ENCODE measurements at places on chromosomes 11 and 22.

GRCh38 chr11:133678191-133678590 lies 145.9 kb upstream of the OPCML start:
- DNase-seq, result no peak

GRCh38 chr11:103358251-103358650 lies 249.0 kb downstream of the DYNC2H1 start:
- DNase-seq, result no peak

DNA sequence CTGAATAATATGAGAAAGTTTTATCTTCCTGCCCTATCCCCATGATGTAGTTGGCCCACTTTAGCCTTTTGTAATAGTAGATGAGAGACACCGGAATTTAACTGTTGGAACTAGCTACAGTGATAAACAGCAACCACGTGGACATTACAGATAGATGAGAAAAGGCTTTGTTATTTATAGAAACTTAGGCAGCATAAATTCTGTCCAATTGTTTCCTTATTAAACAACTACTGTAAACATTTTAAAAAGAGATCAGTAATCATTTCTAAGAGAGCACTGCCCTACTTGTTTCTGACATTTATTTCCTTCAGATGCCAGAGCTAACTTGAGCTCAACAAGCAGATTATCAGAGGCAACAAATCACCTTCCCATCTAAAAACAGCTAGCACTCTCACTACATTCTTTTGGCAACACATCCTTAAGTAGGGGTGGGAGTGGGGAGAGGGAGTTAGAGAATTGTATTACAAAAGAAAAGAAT lies 63.1 kb downstream of the SOX6 start:
- no peak for DNase-seq

DNA sequence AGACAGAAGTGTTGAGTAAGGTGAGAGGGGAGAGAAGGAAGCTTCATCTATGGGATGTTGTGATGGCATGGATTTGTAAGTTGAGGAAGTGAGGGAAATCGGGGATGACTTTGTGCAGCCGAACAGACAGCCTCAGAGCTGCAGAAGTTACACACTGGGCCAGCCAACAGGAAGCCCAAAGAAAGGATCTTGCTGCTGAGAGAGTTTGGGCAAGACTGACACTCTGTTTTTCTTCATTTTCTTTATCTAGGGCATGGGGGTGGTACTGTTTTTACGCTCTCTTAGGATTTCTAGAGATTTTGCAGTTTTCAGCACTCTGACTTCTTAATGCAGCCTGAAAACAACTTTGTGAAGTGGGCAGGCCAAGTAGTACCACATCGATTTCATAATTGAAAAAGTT lies 509.9 kb upstream of the TENM4 start:
- no peak for DNase-seq

DNA sequence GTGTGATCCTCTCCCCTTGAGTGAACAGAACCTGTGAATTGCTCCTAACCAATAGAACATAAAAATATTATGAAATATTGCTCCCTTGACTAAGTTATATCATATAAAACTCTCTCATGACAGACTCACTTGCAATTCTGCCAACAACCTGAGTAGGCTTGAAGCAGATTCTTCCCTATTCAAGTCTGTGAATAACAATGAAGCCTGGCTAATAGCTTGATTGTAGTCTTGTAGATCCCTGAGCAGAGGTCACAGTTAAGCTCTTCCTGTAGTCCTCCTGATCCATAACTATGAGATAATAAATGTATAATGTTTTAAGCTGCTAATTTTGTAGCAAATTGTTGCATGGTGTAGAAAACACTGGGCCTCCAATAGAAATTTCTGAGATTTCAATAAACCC lies 540.1 kb upstream of the TENM4 start:
- no peak for DNase-seq

GRCh38 chr11:61814247-61814957 lies 2.4 kb downstream of the FADS1 start:
- DNase-seq, result no peak

- DNase-seq, result no peak
Measured at GRCh38 chr11:117825538-117826189, 1.1 kb upstream of the FXYD2 start.

DNA sequence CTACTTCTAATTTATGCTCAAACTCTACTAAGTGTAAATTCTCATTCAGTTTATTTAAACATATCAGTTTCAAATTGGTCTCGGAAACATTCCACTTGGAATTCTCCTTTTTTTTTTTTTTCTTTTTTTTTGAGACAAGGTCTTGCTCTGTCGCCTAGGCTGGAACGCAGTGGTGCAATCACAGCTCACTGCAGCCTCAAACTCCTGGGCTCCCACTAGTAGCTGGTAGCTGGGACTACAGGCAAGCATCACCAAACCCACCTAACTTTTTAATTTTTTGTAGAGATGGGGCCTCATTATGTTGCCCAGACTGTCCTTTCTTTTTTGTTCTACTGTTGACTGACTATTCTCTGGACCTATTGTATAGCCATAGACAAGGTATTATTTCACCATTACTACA lies 33.3 kb upstream of the CCDC81 start:
- no peak for DNase-seq

DNA sequence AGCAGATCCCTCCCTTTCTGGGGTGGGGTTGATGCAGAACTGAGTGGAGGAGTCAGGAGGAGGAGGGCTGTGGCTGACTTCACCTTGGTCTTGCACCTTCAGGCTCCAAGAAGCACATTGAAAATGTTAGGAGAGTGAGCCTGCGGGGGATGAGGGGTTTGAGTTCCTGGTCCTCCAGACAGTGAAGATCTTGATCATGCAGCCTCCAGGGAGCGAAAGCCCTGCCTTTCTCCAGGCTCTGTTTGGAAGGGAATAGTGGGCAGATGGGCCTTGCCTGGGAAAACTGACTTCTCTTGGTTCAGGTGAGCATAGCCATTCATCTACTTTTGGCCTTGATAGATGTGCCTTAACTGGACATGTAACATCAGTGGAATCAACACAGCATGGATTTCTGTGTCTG lies 267.6 kb upstream of the B3GAT1 start:
- no peak for DNase-seq

DNA sequence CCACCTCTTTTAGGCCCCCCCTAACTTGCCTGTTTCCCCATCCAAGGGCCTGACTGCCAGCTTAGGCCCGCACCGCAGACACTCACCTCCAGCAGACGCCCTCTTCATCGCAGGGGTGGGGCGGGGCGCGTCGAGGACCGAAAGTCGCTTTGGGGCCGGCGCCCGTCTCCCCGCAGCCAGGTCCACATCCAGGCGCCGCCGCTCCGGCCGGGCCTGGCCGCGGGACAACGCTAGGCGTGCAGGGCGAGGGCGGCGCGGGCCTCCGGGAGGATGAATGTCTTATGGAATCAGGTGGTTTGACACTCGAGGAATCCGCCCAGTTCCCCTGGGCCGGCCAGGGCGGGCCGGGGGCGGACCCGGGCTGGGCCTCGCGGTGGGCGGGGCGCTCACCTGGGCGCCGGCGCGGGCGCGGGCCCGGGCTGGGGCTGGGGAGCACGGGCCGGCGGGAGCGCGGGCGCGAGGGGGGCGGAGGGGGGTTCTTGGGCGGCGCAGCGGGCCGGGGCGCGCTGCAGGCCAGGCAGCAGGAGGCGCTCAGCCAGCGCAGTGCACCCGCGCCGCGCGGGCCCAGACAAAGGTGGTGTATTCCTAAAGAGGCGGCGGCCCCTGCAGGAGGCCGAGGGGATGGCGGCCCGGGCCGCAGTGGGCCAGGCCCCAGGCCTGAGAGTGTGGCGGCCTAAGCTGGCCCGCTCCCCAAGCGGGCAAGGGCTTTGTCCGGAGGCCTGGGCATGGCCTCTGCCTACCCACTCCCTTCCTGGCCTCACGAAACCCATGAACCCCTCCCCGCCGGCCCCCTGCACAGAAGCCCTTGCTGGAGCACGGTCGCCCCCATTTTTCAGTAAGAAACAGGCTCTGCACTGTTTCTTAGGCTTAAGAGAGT lies 177.6 kb downstream of the IGLL1 start:
- DNase-seq, result peak; percentile 86

GRCh38 chr22:22342697-22343580 lies 98.4 kb downstream of the VPREB1 start:
- peak; percentile 74 for DNase-seq

DNA sequence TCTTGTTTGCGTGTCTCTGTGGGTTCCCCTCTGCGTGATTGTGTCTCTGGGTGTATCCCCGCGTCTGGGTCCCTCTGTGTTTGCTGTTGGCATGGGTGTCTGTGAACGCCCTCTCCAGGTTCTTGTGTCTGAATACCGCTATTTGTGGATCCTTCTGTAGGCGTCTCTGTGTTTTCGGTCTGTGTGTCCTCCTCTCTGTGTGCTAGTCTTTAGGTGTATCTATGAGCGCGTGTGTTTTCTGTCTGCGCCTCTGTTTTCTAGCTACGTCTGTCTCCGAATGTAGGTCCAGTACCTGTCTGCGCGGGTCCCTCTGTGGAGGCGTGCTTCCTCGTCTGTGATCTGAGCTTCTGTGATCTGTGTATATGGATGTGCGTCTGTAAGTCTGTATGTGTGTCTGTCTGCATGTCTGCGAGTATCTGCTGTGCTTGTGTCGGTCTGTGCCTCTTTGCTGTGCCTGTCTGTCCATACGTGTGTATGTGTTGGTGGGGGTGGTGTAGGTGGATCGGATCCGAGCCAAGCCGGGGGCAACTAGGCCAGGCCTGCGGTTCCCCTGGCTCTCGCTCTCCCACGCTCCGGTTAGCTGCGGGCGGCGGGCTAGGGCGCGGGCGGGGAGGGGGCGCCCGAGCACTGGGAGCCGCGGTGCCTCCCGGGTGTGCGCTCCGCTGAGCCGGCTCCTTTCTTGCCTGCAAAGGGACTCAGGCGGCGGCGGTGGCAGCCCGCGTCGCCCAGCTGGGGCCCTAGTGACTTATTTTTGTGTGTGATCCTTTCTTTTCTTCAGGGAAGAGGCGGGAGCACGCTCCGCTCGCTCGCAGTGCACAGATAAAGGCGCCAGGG lies 105.3 kb upstream of the E2F8 start:
- peak; percentile 70 for DNase-seq

DNA sequence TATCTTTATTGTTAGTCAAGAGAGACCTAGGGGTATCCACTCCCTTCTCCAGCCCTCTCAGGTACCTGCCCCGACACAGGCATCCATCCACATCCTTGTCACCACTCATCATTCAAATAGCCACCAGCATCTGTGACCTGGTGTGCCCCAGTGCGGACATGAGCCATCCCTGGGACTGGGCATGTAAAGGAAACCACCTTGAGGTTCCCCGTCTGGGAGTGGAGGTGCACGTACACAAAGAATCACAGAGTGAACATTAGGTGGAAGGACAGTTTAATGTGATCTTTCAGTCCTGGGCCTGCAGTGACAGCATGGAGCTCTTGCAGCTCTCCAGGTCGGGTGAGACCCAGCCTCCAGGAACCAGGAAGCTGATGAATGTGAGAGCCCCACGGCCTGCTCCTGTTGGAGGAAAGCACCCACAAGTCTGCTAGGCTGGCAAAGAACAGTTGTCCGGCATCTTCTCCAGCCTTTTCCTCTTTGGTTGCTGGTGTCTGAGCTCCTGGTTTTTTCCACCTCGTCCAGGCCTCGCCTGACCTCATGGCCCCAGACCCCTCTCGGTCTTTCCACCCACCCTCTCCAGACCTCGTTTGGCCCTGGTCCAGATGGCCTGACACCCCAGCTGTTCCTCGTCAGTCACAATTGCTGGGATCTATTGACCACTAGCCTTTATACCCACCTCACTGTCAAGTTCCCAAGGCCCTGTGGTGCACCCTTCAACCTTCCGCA lies 16.5 kb downstream of the PSMD13 start:
- DNase-seq, result no peak

DNA sequence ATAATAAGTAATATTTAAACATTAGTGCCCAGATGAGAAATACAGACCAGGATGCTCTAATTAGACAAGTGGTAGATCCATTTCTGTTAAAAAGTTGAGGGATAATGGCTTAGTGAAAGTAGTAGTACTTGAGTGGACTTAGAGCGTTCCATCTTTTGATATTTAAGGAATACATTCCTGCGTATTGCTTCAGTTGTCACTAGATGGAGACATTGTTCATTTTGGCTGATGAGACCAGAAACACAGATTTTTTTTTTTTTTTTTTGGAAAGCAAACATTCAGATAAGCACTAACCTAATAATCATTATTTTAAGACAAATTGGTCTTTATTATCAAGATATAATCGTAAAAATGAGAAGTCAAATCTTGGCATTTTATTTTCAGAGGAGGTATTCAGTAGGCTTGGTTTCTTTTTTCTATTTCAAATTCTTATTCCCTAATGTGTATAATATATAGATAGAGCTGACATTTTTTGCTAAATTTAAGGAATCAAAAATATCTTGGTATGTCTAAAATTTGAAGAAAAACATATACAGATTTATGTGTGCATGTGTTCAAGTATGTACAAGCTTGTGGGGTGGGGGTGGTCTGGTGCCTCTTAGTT lies 92.9 kb downstream of the DYNC2H1 start:
- DNase-seq, result peak; percentile 3

DNA sequence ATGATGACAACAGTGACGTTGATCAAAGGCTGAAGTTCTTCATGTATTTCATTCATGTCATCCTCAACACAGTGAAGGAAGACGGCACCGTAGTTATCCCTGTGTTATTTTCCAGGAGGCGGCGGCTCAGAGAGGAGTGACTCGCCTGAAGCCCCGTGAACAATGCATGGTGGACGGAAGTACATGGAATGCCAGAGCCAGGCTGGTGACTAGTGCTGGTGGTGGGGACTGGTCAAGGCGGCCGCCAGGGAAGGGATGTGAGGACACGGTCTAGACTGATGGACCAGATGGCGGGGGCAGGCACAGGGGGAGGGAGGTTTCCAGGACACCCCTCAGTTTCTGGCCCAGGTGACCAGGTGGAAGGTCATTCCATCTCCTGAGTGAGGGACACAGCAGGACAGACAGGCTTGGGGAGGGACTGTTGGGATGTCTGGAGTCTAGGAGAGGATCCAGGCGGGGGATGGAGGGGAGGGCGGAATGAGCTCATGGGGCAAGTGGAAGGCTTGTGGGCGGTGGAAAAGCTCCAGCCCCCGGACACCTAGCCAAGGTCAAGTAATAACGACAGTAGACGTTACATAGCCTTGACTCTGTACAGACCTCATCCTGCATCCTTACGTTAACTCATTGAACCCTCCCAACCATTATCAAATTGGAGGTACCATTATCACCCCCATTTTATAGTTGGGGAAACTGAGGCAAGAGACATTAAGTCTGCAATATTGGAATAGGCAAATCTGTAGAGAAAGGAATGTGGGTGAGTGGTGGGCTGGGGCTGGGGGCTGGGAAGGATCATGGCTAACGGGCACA lies 16.0 kb upstream of the PICK1 start:
- no peak for DNase-seq

All from GM13976 (cell line).